ENCODE measurements at places on chromosomes 13 and 19.

- no peaks in the 10 kb centered on the region for H3K4me1 ChIP-seq
- H3K27ac ChIP-seq, result no peak overlapping the region
- no peaks in the 10 kb centered on the region for H3K27me3 ChIP-seq
- DNase-seq, result no peak
- H3K4me3 ChIP-seq, result no peak overlapping the region
Observed at GRCh38 chr19:6215701-6216235, 64.0 kb downstream of the MLLT1 start.

- H3K4me1 ChIP-seq, result no peaks in the 10 kb centered on the region
- peaks cover 9% of the 10 kb centered on the region for H3K27me3 ChIP-seq
- no peak for DNase-seq
- H3K36me3 ChIP-seq, result peaks cover 6% of the 10 kb centered on the region
Observed at GRCh38 chr13:106589716-106590115, 21.8 kb upstream of the ARGLU1 start.

- H3K27ac ChIP-seq, result peak overlapping the region; percentile 67
- no peaks in the 10 kb centered on the region for H3K27me3 ChIP-seq
- H3K36me3 ChIP-seq, result peaks cover 3% of the 10 kb centered on the region
- peaks cover 49% of the 10 kb centered on the region for H3K4me1 ChIP-seq
- DNase-seq, result no peak
Observed at GRCh38 chr19:18494267-18494607, 27.6 kb downstream of the ELL start.

GRCh38 chr13:35470671-35471661 lies 5.5 kb downstream of the MAB21L1 start:
- DNase-seq, result no peak
- peak overlapping the region; percentile 26 for H3K4me3 ChIP-seq
- H3K27ac ChIP-seq, result peak overlapping the region; percentile 29
- H3K36me3 ChIP-seq, result peaks cover 5% of the 10 kb centered on the region
- peaks cover 54% of the 10 kb centered on the region for H3K27me3 ChIP-seq

DNA sequence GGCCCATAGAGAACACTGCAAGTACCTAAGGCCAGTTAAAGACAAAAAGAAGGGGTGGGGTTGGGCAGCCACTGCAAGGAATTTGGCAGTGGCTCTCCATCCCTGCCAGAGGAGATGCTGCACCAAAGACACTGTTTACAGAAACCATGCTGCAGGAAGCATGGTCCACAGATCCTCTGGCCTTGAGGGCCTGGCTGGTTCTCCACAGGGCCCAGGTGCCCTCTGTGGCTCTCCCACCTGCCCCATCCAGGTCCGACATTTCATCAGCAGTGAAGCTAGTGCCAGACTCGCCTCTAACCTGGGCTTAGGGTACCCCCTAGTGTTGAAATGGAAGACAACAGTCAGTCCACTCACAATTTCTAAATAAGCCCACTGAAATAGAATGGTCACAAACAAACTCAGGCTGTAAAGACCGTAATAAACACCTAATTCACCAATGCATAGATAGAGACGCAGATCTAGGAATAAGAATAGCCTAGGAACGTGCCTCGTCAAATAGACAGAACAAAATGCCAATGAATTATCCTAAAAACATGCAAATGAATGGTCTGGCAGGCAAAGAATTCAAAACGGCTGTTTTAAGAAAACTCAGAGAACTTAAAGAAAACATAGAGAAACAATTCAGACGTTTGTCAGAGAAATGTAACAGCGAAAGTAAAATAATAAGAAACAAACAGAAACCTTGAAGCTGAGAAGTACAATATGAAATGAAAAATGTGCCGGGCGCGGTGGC lies 23.3 kb downstream of the LYPD4 start:
- peaks cover 24% of the 10 kb centered on the region for H3K27me3 ChIP-seq
- no peaks in the 10 kb centered on the region for H3K36me3 ChIP-seq
- H3K4me1 ChIP-seq, result no peaks in the 10 kb centered on the region
- peak; percentile 64 for DNase-seq
- H3K4me3 ChIP-seq, result no peak overlapping the region

DNA sequence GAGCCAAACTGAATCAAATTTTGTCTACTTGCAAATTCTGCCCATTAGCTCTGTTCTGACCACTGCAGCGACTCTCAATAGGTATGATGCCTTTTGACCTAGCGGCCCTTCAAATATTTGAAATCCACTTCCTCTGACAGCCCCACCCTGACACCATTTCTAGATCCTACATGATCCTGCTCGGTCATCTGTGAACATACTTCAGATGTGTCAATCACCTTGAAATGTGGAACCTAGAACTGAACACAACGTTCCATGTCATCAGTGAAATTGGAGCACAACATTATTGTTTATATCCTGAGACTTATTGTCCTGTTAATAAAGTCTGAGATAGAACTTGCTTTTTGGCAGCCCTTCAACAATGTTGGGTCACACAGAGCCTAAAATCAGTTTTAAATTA lies 98.2 kb downstream of the UBL3 start:
- H3K4me1 ChIP-seq, result no peaks in the 10 kb centered on the region
- H3K27me3 ChIP-seq, result peaks cover 14% of the 10 kb centered on the region
- H3K36me3 ChIP-seq, result no peaks in the 10 kb centered on the region
- DNase-seq, result no peak

DNA sequence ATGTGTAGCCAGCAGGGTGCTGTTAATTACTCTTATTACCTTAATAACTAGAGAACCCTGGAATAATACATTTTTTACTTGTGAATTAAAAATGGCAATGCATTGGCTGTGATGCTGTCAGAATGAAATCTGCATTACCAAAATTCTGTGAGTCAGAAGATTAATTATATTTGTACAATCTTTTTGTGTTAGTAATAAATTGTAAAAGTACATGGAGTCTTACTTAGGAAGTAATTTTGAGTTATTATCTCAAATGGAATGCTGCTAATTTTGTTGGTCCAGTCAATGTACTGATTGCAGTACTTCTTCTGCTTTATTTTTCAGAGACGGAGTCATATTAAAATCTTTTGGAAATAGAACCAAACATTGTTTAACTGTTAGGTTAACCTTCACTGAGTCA lies 152.0 kb upstream of the SLC10A2 start:
- no peak overlapping the region for H3K27ac ChIP-seq
- H3K4me1 ChIP-seq, result no peaks in the 10 kb centered on the region
- no peak for DNase-seq
- H3K27me3 ChIP-seq, result no peaks in the 10 kb centered on the region
- no peaks in the 10 kb centered on the region for H3K36me3 ChIP-seq
- no peak overlapping the region for H3K4me3 ChIP-seq

DNA sequence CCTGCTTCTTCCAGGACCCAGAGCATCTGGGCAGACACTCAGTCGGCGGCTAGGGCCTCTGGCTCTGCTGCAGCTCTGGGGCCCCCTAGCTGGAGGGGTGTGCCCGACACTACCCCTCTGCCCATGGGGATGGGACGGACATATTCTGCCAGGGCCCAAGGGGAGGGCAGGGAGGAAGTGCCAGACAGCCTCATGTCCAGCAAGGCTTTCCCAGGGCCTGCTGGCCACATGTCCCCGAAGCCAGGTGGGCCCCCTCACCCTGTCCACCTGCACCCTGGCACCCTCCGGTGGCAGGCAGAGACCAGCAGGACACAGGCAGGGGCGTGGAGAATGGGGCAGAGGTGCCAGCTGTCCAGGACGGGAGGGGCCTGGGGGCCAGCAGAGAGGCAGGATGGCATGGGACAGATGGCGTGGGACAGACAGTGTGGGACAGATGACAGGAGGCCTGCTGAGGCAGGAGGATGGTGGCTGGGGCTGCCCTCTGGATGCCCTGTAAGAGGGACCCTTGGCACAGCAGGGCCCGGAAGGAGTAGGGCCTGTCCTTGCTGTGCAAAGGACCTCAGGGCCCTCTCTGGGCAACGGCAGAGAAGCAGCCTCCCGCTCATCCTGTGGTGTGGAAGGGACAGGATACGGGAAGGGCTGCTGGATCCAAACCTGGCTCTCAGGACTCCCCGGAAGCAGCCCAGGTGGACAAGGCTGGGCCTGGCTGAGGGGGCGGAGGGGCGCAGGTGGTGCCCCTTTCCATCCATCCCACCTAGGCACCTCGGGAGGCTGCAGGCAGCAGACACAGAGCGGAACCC lies 29.1 kb downstream of the CEBPG start:
- DNase-seq, result no peak
- H3K4me1 ChIP-seq, result no peaks in the 10 kb centered on the region
- H3K36me3 ChIP-seq, result no peaks in the 10 kb centered on the region
- no peaks in the 10 kb centered on the region for H3K27me3 ChIP-seq
- H3K27ac ChIP-seq, result no peak overlapping the region

- no peak for DNase-seq
- peaks cover 23% of the 10 kb centered on the region for H3K27me3 ChIP-seq
- no peak overlapping the region for H3K4me3 ChIP-seq
- no peak overlapping the region for H3K27ac ChIP-seq
Observed at GRCh38 chr19:18951721-18952281, 10.8 kb upstream of the HOMER3 start.

GRCh38 chr19:18793144-18794028 lies 2.3 kb upstream of the COMP start:
- no peaks in the 10 kb centered on the region for H3K36me3 ChIP-seq
- H3K27ac ChIP-seq, result no peak overlapping the region
- H3K27me3 ChIP-seq, result no peaks in the 10 kb centered on the region
- no peak for DNase-seq
- no peak overlapping the region for H3K4me3 ChIP-seq
- H3K4me1 ChIP-seq, result peaks cover 17% of the 10 kb centered on the region

DNA sequence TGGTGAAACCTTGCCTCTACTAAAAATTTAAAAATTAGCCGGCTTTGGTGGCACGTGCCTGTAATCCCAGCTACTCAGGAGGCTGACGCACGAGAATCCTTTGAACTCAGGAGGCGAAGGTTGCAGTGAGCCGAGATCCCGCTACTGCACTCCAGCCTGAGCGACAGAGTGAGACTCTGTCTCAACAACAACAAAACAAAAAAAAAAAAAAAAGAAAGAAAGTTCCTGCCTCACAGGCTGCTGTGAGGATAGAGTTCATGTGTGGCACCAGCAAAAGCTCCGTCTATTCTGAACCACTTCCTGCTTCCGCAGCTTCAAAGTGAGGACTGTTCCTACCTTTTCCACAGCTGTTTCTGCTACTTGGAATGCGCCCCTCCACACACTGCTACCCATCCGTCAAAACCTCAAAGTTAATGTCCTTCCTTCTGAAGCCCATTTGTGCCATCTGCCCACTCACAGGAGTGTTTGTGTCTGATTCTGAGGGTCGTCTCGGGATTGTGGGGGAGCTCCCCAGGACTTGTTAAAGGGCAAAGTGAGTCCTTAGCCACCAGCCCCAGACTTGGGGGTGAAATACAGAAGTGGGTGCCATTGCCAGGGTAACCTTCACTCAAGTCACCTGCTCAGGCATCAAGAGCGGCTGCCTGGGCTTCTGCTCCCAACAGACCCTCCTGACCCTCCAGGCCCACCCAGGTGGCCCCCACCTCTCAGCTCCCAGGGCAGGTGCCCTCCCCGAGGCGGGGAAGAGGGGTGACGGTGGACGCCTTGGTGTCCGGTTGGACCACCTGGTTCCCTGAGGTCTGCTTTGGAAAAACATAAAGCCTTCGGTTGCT lies 2.9 kb downstream of the MFSD12 start:
- H3K4me1 ChIP-seq, result peaks cover 53% of the 10 kb centered on the region
- no peaks in the 10 kb centered on the region for H3K27me3 ChIP-seq
- peak overlapping the region; percentile 96 for H3K4me3 ChIP-seq
- peak; percentile 70 for DNase-seq

- H3K36me3 ChIP-seq, result peaks cover 11% of the 10 kb centered on the region
- H3K27ac ChIP-seq, result no peak overlapping the region
- no peak for DNase-seq
- H3K4me1 ChIP-seq, result peaks cover 7% of the 10 kb centered on the region
- H3K4me3 ChIP-seq, result no peak overlapping the region
Observed at GRCh38 chr13:49060678-49061387, 85.1 kb downstream of the FNDC3A start.

GRCh38 chr13:88022431-88023208 lies 351.4 kb downstream of the SLITRK5 start:
- H3K4me1 ChIP-seq, result no peaks in the 10 kb centered on the region
- no peak for DNase-seq
- no peaks in the 10 kb centered on the region for H3K36me3 ChIP-seq
- no peak overlapping the region for H3K4me3 ChIP-seq
- H3K27me3 ChIP-seq, result no peaks in the 10 kb centered on the region

DNA sequence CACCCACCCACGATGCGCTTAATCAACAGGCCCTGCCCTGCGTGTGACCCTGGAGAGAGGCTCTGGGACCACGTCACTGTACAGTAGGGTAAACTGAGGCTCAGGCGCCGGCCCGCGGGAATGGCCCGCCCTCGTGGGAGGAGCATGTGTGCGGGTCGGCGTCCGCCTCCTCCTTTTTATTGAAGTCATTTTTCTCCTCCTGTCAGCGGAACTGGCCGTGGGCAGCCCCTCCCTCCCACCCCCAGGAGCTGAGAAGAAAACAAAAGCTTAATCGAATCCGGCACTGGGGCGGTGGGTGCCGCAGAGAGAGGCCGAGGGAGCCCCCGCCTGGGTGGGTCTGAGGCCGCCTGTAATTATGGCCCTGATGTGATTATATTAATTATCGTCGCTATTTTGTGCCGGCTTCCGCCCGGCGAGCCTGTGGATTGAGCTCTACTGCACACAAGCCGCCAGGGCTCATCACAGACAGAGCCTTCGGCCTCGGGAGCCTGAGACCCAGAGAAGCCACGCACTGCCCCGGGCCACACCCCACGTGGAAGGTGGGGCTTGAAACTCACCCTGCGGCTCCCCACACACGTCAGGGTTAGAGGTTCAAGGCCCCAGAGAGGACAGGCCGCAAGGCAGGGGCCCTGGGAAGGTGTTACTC lies 7.0 kb downstream of the C2CD4C start:
- H3K27ac ChIP-seq, result no peak overlapping the region
- DNase-seq, result no peak
- no peaks in the 10 kb centered on the region for H3K4me1 ChIP-seq
- H3K27me3 ChIP-seq, result peaks cover 13% of the 10 kb centered on the region
- no peak overlapping the region for H3K4me3 ChIP-seq
- no peaks in the 10 kb centered on the region for H3K36me3 ChIP-seq
